ENCODE measurements at places on chromosomes 2 and 18.

GRCh38 chr2:10847008-10847407 lies 34.4 kb upstream of the PDIA6 start:
- no peak for DNase-seq

- no peak for DNase-seq
Observed at GRCh38 chr2:160201849-160202539, 1.9 kb upstream of the ITGB6 start.

DNA sequence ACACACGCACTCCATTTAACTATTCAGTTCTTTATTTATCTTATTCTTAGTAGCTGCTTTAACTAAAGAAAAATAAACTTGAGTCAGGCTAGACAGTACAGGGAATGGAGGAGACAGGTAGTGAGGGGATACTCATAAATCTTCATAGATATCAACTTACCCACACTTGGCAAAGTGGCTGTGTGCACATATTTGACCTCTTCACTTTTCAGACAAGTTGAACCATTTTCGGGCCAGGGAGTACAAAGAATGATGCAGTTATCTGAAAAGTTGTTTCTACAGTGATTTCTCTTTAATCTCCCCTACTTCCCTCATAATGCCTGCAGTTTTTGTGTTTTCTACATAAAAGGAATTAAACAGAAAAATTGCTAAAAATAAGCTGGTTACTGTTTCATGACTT lies 307.5 kb downstream of the GULP1 start:
- no peak for DNase-seq

GRCh38 chr2:6864231-6864754 lies 1.4 kb downstream of the CMPK2 start:
- no peak for DNase-seq

DNA sequence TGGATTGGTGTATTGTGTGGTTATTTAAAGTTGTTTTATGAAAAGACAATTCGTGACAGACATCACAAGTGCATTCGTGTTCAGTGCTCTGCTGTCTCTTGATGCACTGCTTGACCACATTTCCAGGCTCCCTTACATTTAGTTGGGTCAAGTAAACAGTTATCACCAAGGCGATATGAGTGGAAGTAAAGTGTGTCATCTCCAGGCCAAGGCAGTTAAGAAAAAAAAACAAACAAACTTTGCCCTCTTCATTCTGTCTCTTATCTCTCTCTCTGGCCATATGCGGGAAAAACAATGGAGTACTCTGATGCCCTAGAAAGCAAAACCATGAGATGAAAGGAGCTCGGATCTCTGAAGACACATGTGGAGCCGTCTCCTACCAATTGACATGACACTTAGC lies 131.1 kb downstream of the DSEL start:
- no peak for DNase-seq

DNA sequence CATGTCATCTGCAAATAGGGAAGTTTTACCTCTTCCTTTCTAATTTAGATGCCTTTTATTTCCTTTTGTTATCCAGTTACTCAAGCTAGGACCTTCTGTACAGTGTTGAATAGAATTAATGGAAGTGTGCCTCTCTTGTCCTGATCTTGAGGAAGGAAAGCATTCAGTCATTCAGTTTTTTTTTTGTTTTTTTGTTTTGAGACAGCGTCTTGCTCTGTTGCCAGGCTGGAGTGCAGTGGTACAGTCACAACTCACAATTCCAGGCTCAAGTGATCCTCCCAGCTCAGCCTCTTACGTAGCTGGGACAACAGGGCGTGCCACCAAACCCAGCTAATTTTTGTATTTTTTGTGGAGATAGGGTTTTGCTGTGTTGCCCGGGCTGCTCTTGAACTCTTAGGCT lies 203.9 kb upstream of the ALPP start:
- no peak for DNase-seq

GRCh38 chr18:76985156-76985950 lies 147.2 kb downstream of the MBP start:
- no peak for DNase-seq

- no peak for DNase-seq
Observed at GRCh38 chr2:64591188-64591587, 62.5 kb downstream of the SERTAD2 start.

DNA sequence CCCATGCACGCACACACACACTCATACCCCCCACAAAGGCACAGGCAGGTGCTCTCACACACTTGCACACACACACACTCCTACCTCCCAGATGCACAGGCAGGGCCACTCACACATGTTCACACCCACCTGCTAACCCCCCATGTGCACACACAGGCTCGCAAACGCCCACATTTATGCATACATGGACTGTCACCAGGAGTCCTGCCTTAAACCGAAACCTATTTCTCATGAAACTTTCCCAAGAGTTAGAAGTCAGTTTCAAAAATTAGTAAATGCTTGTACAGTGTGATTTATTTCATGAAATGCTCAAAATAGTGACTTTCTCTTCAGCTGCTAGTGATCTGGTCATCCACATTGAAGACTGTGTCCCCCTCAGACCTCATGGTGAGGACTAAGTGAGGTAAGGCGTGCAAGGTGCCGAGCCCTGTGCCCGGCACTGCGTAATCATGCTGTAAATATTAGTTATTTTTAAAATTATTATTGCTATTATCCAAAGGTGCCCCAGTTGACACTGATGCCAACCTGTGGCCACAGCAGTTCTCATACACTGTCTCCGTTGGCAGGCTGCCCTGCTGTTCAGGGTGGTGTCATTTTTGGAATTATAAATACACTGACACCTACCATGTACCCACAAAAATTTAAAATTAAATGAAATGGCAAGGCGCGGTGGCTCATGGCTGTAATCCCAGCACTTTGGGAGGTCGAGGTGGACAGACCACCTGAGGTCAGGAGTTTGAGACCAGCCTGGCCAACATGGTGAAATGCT lies 12.4 kb downstream of the CNNM4 start:
- DNase-seq, result peak; percentile 50

DNA sequence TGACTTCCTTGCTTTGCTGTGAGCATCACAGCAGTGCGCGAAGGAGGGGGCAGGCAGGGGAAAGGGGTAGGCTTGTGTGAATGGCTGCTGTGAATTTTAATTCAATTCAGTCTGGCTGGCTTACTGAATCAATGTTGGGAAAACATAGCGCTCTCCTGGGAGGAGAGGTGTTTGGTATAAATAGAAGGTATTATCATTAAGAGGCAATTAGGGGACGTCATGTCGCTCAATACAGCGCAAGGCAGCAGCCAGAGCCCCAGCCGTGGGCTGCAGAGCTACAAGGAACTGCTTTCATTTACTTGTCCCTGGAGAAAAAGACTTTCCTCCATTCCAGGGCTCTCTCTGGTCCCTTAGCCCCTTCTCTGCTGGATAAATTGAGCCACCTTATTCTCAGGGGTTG lies 181.4 kb upstream of the MSH6 start:
- no peak for DNase-seq

GRCh38 chr2:230410861-230411569 lies 5.0 kb upstream of the SP100 start:
- DNase-seq, result no peak

DNA sequence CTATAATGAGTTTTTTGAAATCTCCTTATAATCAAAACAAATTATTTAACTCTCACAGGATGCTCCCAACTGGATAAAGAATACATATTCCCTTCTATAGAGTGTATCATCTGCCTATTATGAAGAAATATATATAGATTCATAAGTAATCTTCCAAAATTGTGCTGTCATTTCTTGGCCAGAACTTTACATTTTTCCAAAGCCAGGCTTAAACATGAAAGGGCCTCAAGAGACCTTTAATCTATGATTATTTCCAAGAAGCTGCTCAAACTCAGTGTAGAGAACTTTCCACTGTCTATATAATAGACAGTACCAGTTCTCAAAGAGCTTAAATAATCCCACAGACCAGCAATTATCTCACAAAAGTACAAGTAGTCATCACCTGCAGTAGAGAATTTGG lies 211.0 kb downstream of the AKAIN1 start:
- DNase-seq, result no peak

DNA sequence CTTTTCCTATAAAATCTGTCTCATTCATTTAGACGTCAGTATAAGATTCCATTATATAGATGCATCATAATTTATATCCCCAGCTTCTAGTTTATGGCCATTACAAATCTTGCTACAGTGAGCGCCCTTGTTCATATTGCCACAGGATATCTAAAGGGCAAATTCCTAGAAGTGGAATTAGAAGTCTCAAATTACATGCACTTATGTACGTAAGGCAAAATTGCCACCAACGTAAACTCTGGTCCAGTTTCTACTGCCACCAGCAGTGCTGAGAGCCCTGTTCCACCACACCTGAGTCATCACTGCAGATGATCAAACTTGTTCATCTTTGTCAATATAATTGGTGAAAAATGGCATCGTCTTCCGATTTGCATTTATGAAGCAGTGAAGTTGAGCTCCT lies 90.9 kb upstream of the ID2 start:
- DNase-seq, result no peak

- DNase-seq, result peak; percentile 38
Observed at GRCh38 chr2:237471438-237472186, 15.4 kb upstream of the MLPH start.

GRCh38 chr18:3984163-3984757 lies 470.8 kb downstream of the DLGAP1 start:
- DNase-seq, result no peak

- no peak for DNase-seq
Observed at GRCh38 chr2:239006622-239007285, 158.9 kb downstream of the TWIST2 start.

DNA sequence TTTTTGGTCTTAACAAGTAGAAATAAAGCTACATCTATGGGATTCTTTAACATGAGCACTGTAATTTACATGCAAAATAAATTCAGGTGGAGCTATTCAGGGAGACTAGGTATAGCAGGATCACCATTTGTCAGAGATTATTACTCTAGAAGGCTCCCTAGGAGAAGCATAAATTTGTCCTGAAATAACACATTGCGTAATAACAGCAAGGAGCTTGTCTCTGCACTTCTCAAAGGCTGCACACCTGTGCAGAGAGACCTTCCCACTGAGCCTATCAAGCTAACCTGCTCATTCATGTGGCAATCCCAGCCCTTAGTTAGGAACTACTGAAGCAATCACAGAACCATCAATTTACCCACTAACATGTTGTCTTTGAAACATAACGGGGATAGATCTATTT lies 437.4 kb upstream of the MC4R start:
- no peak for DNase-seq

GRCh38 chr2:105653302-105653701 lies 91.4 kb upstream of the NCK2 start:
- no peak for DNase-seq

- DNase-seq, result no peak
Observed at GRCh38 chr2:208595386-208596275, 189.0 kb downstream of the PTH2R start.

DNA sequence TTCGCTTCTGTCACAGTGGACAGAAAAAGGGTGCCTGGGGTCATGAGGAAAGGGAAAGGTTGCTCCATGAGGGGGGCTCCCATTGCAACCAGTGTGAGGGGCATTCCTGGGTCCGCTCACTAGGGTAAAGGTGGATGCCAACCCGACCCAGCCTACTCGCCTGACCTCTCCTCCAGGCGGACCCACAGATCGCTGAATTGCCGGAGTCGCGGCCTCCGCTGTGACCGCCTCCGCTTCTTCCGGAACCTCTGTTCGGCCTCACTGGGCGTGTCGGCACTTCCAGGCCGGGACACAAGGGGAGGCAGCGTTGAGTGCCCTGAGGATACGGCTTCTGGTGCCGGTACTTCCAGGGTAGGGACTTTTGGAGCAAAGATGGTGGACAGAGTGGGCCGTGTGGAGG lies 57.1 kb downstream of the TRABD2A start:
- no peak for DNase-seq

DNA sequence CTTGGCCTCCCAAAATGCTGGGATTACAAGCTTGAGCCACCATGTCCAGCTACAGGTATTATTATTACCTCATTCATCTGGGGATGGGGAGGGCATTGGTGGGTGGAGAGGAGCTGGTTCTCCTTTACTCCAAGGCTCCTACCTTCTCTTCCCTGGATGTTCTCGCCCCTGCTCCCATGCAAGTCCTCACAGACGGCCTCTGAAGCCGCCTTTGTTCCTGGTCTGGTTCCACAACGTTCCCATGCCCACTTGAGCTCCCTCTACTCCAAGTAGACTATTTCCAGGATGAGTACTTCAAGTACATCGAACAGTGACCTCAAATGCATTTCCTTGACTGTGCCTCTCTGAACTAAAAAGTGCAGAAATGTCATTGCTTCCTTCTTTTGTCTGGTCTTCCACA lies 3.2 kb upstream of the SLC20A1 start:
- DNase-seq, result no peak

DNA sequence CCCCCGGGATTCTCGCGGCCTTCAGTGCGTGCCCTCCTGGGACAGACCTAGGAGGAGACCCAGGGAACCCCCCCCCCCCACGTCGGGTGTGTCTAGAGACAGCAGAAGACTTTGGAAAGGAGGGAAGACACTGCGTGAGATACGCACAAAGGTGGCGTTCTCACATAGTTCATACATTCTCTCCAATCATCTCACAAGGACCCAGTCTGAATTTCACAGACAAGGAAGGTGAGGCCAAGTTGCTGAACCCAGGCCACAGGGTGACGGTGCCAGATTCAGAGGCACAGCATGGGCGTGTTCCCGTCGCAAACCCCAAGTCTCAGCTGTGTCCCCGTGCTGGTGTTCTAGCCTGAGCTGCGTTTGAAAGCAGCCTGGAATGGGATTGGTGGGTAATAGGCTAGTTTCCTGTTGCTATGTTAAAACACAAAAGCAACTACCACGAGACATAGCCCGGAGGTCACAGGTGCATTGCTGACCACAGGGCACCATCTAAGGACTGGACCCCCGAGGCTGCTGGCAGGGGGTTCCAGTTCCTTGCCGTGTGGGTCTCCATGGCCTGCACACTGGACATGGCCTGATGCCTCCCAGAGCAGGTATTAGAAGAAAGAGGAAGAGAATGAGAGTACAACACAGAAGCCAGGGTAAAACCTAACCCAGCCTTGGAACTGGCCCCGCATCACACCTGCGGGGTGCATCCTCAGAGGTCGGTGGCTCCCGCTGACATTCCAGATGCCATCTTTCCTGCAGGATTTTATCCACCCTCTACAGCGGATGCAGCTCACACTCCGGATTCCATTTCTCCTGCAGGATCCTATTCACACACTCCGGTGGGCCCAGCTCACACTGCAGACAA lies 1.1 kb upstream of the PXDN start:
- DNase-seq, result no peak

DNA sequence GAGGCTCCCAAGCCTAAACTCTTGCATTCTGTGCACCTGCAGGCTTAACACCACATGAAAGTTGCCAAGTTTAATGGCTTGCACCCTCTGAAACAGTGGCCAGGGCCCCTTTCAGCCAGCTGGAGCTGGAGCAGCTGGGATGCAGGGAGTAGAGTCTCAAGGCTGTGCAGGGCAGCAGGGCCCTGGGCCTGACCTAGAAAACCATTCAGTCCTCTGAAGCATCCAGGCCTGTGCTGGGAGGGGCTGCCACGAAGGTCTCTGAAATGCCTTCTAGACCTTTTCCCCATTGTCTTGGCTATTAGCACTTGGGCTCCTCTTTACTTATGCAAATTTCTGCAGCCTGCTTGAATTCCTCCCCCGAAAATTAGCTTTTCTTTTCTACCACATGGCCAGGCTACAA lies 10.6 kb upstream of the SFT2D3 start:
- no peak for DNase-seq

DNA sequence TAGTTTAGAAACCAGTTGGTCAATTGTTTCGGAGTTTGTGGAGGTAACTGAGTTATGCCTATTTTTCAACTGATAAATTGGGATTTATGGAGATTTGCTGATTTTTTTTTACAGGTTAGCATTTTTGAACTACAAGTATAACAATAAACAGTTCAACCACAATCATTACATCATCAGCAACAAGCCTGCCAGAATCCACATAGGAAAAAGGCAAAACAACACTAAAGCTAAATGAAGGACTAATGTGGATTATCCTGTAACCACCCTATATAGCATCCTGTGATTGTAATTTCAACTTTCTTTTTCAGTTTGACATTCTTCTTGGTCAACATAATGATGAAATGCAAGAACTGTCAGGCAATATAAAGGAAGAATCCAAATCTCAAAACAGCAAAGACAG lies 76.5 kb downstream of the CCDC102B start:
- no peak for DNase-seq
